ENCODE measurements at places on chromosomes 1 and 21. TPM values are rescaled to one million over a fixed set of nuclear protein-coding genes. Genes with fewer than 3 reads are reported as not detected.

ERICH3 gene
- 0.11 TPM for polyA plus RNA-seq

- no peak for DNase-seq
Observed at GRCh38 chr1:153438599-153438998, 21.9 kb downstream of the S100A7 start.

- DNase-seq, result no peak
Observed at GRCh38 chr1:210369425-210369824, 40.7 kb downstream of the HHAT start.

DNA sequence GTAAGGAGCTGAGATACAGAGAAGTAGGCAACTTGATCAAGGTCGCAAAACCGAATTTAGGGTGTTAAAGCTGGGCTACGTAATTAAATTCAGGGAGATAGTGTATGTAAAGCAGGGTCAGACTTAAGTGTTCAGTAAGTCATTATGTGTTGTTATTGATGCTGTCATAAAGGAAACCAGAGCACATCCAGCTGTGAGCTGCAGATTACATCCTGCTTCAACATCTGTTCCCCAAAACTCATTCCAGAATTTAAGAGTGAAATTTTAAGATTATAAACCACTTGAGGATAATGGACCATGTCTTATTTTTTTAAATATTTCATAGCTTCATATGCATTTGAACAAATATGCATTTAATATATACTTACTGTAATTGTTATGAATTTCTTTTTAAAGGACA, 49.7 kb downstream of the IVNS1ABP start:
- DNase-seq, result no peak
